ENCODE measurements at places on chromosomes 13 and 19. TPM values are rescaled to one million over a fixed set of nuclear protein-coding genes. Genes with fewer than 3 reads are reported as not detected.

ITPKC gene
- total RNA-seq, result 8.6 TPM

CEACAM4 gene
- total RNA-seq, result not detected

ZIM2 gene
- total RNA-seq, result not detected

ADAMTSL5 gene
- 16.7 TPM for total RNA-seq

PTGER1 gene
- not detected for total RNA-seq

IFT88 gene
- total RNA-seq, result 6.4 TPM

MAMSTR gene
- 2.3 TPM for total RNA-seq

GRCh38 chr19:5107432-5108122, 138.7 kb downstream of the KDM4B start:
- DNase-seq, result peak; percentile 53

GRCh38 chr13:25847145-25847544, 204.7 kb downstream of the SHISA2 start:
- no peak for DNase-seq

- DNase-seq, result peak; percentile 82
Observed at GRCh38 chr19:40601134-40601974, at the start of gene LTBP4. Gene LTBP4 (plus strand): TSS chr19:40601369. CDS start chr19:40601388, 19 bp downstream.

DNA sequence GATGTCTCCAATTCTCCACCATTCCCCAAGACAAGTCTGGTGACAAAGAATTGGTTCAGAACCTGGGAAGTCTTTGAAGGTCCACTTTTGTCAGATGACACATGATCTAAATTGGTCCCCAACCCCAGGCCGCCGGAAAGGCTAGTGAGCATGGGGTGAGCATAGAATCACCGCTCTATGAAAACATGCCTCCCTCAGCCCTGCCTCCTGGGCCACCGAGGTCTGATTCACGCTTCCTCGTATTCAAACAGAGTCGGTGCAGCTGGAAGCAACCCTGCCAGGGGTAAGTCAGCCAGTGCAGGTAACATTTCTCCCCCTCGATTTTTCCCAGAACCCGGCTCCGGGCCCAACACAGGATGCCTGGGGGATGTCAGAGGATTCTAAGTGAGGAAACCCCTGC, 33.9 kb upstream of the KLF2 start:
- DNase-seq, result peak; percentile 50

- DNase-seq, result no peak
Observed at GRCh38 chr13:49042476-49042875, 66.8 kb downstream of the FNDC3A start.

- DNase-seq, result no peak
Observed at GRCh38 chr19:32349724-32350470, 4.5 kb downstream of the ZNF507 start.

DNA sequence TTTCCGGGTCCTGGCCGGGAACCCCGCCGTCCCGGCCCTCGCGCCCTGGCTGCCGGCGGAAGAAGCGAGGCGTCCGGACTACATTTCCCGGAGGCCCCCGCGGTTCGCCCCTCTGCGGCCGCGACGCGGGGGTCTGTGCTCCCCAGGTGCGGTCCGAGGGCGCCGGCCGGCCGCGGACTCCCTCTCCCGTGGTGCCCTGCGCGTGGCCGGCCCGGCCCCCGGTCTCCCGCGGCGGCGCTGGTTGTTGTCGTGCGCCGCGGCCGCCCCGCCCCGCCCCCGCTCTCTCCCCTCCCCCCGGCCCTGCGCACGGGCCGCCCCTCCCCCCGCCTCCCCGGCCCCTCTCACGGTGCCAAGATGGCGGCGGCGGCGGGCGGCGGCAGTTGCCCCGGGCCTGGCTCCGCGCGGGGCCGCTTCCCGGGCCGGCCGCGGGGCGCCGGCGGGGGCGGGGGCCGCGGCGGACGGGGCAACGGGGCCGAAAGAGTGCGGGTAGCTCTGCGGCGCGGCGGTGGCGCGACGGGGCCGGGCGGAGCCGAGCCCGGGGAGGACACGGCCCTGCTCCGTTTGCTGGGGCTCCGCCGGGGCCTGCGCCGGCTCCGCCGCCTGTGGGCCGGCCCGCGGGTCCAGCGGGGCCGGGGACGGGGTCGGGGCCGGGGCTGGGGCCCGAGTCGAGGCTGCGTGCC, at the start of gene KMT2B:
TSS of gene KMT2B (plus strand) at position 339 of the 680 bp plus-strand sequence. CDS start at position 355, 16 bp downstream.
- DNase-seq, result no peak

- DNase-seq, result no peak
Observed at GRCh38 chr13:89383891-89384290, 1712.7 kb downstream of the SLITRK5 start.

GRCh38 chr13:66748712-66749111, 481.4 kb downstream of the PCDH9 start:
- no peak for DNase-seq

- no peak for DNase-seq
Observed at GRCh38 chr13:105602956-105603670, 932.3 kb downstream of the EFNB2 start.

DNA sequence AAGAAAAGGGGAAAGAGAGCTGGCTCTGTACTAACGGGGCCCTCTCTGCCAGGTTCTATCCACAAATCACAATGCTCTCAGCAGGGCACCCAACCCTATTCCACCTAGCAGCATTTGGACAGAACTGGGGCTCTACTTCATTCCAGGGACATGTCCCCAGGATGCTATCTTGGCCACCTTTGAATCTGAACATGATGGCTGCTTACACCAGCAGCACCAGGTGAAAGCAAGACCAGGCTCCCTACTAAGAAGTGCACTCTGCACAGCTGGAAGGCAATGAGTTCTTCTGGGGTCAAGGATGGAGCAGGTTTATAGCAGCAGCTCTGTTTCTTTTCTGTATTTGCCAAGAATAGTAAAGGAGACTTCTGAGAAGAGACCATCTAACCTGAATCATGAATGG, 222.4 kb downstream of the DACH1 start:
- DNase-seq, result no peak

GRCh38 chr13:88764103-88764502, 1092.9 kb downstream of the SLITRK5 start:
- DNase-seq, result no peak

DNA sequence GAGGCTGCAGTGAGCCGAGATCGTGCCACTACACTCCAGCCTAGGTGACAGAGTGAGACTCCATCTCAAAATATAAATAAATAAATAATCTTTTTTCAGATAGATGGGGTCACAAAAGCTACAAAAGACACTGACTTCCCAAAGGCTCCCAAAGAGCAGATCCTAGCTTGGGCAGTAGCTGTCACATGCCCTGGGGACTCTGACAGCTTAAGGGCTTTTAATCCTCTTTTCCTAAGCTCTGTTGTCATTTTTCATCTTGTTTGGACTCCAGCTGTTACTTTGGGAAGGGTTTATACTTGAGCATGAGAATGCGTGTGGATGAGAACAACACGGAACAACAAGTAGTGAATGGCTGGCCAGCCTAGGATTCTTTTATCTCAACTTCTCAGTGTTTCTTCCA, 231.7 kb downstream of the MZT1 start:
- no peak for DNase-seq

DNA sequence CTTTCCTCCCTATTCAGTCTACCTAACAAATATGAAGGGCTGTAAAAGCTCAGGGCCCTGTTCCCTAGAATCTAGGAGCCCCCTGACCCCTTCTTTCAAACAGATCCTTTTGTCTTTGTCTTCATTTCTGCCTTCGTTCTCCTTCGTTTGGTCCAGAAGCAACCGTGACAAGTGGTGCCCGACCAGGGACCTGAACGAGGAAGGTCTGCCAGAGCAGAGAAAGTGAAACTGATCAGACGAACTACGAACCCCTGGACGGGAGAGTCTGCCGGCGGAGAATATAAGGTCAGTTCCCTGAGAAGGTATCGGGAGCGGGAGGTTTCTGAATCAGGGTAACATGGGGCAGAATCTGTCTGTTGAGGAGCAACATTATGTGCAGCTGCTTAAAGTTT, 751 bp downstream of the ERVK3-1 start:
- DNase-seq, result no peak

DNA sequence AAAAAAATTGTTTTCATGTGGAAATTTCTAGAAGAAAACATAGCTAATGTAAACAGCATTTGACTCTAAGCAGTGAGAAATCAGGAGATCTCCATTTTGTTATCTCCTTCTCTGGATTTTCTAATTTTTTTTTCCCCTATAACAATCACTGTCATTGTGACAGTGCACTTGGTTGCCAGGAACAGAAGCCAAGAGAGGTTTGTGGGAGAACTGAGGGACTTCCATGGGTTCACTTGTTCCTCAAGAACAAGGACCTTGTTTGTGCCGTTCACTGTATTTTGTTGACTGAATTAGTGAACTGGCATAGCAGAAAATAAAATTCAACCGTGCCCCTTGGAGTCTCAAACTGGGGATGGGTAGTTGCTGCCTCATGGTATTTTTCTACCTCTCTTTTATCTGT, 17.1 kb downstream of the SHISA7 start:
- no peak for DNase-seq

- no peak for DNase-seq
Observed at GRCh38 chr19:10915130-10916091, 13.0 kb downstream of the YIPF2 start.

All from heart right ventricle (tissue), 16 donors.